Tibial artery (tissue), 4 donors: ENCODE measurements at places on chromosomes 1 and 21.

DNA sequence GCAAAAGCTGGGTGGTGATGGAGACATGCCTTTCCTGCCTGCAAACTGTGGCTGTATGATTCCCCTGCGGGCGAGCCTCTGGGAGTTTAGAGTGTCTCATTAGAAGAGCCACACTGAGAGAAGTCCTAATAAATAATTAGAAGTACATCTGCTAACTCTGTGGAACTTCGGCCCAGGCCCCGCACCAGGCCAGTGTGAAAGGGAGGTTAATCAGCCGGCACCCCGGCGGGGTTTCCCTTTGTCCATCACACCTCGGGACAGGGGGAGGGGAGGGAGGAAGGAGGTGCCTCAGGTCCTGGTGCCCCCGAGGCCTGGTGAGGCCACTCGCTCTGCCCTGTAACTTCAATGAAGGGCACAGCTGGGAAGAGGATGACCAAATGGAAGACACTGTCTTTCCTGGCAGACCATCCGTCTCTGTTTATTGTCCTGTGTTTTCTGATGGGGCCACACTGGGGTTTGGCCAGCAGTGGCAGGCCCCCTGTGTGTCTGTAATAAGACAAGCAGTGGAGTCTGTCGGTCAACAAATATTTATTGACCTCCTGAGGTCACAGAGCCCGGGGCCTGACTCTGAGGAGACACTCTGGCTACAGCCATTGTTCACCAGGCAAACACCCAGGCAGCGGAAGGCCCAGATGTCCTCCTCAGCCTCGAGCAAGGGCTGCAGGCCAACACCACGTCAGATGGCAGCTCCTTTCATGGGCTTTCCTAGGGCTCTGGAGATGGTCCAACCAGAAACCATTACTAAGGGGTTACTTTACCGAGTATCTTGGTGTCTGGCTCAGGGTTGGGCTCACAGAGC is 267.5 kb upstream of the RAB4A start:
- DNase-seq, result peak; percentile 41

DNA sequence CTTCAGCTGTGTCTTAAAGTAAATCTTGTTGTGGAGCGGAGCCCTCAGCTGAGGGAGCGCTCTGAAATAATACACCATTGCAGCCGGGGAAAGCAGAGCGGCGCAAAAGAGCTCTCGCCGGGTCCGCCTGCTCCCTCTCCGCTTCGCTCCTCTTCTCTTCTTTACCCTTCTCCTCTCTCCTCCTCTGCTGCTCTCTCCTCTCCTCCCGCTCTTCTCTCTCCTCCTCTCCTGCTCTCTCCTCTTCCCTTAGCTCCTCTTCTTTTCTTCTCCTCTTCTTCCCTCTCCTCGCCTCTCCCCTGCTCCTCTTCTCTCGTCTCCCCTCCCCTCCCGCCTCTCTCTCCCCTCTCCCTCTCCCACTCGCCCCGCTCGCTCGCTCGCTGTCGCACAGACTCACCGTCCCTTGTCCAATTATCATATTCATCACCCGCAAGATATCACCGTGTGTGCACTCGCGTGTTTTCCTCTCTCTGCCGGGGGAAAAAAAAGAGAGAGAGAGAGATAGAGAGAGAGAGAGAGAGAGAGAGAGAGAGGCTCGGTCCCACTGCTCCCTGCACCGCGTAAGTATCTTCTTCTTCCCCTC is at the start of gene PROX1:
TSS of gene PROX1 (plus strand) at position 47 of the 580 bp plus-strand sequence. CDS start 8,563 bp downstream, outside the sequence.
- peak; percentile 87 for DNase-seq

- DNase-seq, result no peak
Observed at GRCh38 chr21:25331286-25331685, 276.0 kb downstream of the MRPL39 start.

- DNase-seq, result no peak
Observed at GRCh38 chr1:95313527-95313926, 79.5 kb downstream of the RWDD3 start.

- no peak for DNase-seq
Observed at GRCh38 chr1:70427976-70428375, 16.9 kb downstream of the CTH start.

DNA sequence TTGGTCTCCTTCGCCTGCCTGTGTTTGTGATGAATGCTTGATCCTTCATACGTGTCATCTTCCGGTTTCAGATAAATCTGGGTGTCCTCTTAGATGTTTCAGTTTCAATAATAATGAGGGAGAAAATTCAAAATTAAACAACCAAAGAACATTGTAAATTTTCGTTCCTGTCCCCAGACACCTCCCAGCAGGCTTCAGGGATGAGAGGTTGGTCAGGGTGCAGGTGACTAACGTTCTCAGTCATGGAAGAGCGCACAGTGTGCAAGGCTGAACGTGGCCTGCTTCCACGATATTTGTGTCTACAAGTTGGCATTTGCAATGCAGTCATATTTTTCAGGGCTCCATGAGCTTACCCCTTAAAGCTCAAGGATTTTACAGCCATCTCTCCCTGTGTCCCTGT is 147.1 kb upstream of the ARHGEF16 start:
- DNase-seq, result no peak

DNA sequence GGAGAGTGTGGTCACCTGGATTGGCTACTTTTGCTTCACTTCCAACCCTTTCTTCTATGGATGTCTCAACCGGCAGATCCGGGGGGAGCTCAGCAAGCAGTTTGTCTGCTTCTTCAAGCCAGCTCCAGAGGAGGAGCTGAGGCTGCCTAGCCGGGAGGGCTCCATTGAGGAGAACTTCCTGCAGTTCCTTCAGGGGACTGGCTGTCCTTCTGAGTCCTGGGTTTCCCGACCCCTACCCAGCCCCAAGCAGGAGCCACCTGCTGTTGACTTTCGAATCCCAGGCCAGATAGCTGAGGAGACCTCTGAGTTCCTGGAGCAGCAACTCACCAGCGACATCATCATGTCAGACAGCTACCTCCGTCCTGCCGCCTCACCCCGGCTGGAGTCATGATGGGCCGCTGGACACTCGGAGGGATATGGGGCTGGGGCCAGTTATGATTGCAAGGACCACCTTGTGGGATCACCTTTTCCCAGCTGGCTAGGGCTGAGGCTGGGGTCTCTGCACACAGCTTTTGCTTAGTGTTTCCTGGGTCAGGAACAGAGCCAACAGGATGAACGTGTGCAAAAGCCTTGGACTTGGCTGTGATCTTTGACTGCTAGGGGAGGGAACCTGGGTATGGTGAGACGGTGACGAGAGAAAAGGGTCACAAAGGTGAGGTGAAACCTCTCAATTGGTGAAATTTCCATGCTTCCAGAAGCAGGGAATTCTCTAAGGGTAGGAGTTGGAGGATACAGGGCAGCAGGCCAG is 4.3 kb upstream of the GNAI3 start:
- DNase-seq, result no peak

DNA sequence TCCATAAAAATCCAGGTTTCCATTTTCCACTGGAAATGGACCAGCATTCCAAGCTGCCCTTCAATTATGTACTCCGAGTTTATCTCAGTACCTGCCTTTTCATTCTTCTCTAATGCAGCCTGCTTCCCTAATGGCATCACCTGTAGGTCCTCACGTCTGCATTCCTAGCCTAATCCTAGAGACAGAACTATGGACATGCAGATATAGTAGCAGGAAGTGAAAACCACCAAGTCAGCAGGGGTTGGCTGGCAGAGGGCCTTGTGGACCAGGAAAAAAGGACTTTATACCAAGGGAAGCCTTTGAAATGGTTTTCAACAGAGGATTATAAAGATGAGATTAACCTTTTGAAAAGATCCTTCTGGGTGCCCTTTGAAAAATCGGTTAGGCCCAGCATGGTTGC is 135.7 kb upstream of the L1TD1 start:
- DNase-seq, result no peak

DNA sequence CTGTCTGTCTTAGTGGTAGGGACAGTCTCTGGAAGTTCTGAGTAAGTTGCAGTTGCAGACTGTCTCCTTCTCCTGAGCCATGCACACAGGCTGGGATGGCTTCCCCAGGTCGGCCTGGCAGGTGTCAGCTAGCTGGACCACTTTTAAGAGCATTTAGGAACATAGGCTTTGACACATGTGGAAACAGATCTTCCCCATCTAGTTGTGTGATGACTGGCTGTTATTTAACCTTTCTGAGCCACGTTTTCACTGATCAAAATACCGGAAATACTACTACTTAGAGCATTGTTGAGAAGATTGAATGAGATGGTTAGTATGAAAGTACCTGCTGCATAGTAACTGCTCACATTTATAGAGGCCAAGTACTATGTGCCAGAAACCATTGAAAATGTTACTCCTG is 6.2 kb upstream of the MAPKAPK2 start:
- DNase-seq, result no peak

DNA sequence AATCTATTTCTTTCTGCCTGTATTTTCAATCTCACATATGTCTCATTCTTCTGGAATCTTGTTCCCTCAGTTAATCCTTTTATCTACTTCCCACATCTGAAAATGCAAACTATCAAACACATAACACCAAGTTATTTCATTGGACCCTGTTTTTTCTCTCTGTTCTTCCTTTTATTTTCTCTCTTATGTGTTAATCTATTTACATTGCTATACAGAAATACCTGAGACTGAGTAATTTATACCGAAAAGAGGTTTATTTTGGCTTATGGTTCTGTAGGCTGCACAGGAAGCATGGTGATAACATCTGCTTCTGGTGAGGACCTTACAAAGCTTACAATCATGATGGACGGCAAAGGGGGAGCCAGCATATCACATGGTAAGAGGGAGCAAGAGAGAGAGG is 247.6 kb downstream of the TGFB2 start:
- no peak for DNase-seq

DNA sequence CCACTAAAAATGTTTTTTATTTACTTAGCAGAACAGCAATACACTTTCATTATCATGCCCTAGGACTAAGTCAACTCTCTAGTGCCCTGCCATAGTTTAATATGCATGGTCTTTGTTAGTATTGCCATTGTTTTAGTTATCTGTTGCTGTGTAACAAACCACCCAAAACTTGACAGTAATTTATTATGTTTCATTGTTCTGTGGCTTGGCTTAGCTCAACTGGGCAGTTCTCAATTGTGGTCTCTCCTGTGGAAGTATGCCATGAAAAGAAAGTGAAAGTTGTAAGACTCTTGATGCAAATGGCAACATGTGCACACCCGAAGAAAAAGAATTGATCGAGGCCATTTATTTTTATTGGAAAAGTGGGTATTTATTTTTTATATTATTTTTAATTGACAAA is 206.3 kb upstream of the KCTD3 start:
- DNase-seq, result no peak

- DNase-seq, result no peak
Observed at GRCh38 chr1:98001764-98002163, 80.9 kb upstream of the DPYD start.

DNA sequence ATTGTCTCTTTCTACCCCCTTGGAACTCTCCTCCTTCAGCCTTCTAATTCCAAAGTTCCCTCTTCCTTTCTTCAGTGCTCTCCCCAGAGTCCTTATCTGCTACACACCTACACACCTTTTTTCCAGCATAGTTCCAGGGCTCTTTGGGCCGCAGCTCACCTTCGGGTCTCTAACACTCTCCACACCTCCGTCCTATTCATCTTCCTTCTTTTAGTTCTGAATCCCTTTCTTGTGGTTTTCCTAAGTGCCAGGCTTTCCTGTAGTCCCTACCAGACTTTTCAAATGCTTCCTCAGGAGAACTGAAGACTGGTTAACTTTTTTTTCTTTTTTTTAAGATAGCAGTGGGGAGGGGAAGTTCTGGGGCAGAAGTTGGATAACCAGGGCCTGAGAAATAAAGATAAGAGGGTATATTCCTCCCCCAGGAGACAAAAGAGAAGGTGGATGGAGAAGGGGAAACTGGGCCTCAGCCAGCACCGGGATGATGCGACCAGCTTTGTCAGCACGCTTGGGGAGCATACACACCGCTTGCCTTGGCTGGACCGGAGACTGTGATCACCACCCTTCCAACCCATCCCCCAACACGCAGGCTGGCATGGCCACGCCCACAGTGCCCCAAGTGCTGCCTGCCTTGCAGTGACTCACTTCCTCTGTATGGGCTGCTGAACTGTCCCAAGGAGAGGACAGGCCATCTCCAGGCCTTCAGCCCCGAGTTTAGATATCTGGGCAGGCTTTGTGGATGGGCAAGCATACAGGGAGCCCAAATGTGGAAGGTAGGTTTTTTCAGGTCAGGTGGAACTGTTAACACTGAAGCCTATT is 2.5 kb upstream of the CERS2 start:
- DNase-seq, result peak; percentile 96

GRCh38 chr1:115632251-115633026 is 9.3 kb upstream of the VANGL1 start:
- no peak for DNase-seq

GRCh38 chr1:221791846-221792245 is 50.0 kb upstream of the DUSP10 start:
- DNase-seq, result no peak

- peak; percentile 53 for DNase-seq
Observed at GRCh38 chr1:20350421-20350820, 59.7 kb downstream of the VWA5B1 start.

- DNase-seq, result no peak
Observed at GRCh38 chr1:60747353-60747752, 335.0 kb upstream of the NFIA start.

DNA sequence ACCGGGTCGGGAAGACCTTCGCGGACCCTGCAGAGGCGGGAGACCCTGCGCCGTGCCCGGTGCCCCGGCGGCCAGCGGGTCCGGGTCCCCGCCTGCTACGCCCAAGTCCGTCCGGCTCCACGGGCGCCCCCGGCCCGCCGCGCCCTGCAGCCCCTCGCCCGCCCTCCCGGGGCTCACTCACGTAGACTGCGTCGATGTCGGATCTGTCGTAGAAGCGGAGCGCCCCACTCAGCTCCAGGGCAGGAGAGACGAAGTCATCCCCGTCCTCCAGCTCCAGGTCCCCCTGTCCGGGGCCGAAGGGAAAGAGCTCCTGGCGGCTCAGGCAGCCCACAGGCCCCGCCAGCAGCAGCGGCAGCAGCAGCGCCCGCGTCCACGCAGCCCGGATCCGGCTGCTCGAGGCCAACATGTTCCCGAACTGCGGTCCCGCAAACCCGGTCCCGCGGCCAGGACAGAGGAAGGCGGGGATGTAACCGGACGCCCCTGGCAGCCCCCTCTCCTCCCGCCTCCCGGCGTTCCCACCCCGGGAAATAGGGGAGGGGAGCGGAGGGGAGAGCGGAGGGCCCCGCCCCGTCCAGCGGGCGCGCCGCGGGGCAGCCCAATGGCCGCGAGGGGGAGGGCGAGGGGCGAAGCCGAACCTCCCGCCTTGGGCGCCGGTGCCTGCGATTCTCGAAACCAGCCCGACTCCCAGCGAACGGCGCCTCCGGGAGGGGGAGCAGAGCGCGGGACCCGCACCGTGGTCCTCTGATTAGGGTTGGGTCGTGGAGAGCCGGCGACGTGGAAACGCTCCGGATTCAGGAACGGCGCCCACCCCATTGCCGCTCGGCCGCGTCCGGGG is at the start of gene NID1:
TSS of gene NID1 (minus strand) at position 417 of the 835 bp plus-strand sequence. CDS start at position 406, 11 bp downstream.
- DNase-seq, result peak; percentile 97

GRCh38 chr1:45009956-45010854 is 919 bp downstream of the HECTD3 start:
- DNase-seq, result no peak
